ENCODE measurements at places on chromosomes 2 and 18. TPM values are rescaled to one million over a fixed set of nuclear protein-coding genes. Genes with fewer than 3 reads are reported as not detected.

DNA sequence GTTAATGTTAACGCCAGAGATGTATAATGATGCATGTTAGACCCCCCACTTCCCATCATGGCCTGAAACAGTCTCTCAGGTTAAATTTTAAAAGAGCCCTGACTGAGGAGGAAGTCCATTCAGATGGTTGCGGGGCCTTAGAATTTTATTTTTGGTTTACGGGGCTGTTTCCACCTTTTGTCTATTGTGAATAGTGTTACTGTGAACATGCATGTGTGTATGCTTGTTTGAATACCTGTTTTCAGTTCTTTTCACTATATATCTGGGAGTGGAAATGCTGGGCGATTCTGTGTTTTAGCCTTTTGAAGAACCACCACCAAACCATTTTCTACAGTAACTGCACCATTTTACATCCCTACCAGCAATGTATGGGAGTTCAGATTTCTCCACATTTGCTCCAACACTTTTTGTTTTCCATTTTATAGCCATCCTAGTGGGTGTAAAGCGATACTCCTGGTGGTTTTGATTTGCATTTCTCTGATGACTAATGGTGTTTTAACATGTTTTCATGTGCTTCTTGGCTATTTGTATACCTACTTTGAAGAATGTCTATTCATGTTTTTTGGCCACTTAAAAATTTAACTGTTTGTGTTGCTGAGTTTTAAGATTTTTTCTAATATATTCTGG is 133.0 kb downstream of the MYO3B start:
- no peak for DNase-seq

The ERICH2 gene
- not detected for total RNA-seq

The DSG4 gene
- not detected for total RNA-seq

The SERPINB2 gene
- total RNA-seq: 1.7 TPM

The CROCC2 gene
- not detected for total RNA-seq
